ENCODE measurements at places on chromosomes 2 and 18.

GRCh38 chr2:68909793-68910674 lies 38.8 kb upstream of the BMP10 start:
- no peak for DNase-seq

DNA sequence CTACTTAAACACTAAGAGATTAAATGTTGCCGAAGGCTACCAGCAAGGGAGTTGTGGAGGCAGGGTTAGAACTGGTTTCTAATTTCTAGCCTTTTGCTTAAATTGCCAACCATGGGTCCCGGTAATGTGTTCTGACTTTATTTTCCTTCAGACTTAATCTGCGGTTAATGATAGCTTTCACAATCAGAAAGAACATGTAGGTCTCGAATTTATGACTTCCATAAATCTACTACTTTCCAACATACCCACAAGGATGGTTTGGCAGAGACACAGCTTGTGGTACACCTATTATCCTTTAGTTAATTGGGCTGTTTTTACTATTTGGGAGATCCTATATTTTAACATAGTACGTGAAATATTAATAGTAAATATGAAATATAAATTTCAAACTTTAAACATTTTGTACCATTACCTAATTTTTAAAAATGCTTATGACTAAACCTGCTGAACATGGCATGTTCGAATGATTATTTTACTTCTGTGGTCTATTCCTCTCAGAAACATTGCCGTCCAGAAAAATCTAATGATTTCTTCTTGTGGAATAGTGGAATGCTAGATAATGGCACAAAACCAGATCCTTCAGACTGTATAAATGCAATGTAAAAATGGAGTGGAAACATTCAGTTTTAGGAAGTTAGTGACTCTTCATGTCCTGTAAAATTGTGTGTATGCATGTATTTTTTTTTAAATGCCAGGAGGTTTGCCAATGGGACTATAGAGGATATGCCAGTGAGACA lies 41.3 kb downstream of the PARD3B start:
- no peak for DNase-seq

DNA sequence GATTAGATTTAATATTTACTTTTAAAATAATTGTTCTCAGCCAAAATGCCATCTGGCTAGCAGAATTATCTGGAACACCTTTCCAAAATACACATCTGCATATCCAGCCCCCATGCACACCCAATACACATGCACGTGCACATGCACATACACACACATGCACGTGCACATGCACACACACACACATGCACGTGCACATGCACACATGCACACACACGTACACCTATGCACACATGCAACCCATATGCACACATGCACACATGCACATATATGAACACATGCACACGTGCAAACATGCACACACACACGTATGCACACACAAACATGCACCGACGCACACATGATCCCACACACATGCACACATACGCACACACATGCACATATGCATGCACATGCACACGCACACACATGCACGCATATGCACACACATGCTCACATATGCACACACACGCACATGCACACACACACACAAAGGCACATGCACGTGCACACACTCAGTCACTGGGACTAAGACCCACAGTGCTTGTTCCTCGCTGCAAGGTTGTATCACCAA lies 53.5 kb downstream of the COPS8 start:
- no peak for DNase-seq

- DNase-seq, result no peak
Measured at GRCh38 chr2:85853499-85854165, 35.2 kb downstream of the ST3GAL5 start.

DNA sequence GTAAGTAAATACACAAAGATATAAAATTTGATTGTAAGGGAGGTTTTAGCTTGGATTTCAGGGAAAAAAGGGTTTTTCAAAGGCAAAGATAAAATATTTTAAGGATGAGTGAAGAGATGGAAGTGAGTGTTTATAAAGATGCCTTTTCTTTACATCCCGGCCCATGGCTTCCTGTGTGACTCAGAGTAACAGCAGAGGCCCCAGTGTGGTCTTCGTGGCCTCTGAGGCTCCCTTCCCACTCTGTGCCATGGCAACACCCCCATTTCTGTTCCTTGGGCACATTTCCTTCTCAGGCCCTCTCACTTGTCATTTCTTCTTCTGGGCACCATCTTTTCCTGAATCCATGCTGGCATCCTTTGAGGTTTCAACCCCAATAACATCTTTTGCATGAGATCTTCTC lies 92.6 kb upstream of the TMEM18 start:
- DNase-seq, result no peak

- no peak for DNase-seq
Measured at GRCh38 chr2:11874861-11875260, 128.4 kb downstream of the LPIN1 start.

DNA sequence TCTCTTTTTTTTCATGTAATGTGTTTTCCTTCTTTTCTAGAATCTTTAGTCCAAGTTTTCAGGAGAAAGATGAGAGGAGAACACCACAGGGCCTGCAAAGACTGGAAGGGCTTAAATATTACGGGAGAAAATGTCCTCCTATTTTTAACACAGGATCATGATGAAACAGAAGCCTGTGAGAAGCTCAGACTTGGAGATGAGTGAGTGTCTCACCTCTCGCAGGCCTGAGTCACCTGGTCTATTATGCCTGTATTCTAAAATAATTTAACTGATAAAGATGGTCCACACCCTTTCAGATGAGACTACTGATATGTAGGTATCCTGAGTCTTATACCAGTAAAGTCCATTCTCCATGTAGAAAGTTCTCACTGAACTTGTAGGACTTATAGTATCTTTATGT lies 143.2 kb downstream of the EPHA4 start:
- DNase-seq, result no peak

Measured in chondrocyte (in vitro differentiated cells).